ENCODE measurements at places on chromosomes 13 and 19. TPM values are rescaled to one million over a fixed set of nuclear protein-coding genes. Genes with fewer than 3 reads are reported as not detected.

The CFD gene
- total RNA-seq = 1,118 TPM

DNA sequence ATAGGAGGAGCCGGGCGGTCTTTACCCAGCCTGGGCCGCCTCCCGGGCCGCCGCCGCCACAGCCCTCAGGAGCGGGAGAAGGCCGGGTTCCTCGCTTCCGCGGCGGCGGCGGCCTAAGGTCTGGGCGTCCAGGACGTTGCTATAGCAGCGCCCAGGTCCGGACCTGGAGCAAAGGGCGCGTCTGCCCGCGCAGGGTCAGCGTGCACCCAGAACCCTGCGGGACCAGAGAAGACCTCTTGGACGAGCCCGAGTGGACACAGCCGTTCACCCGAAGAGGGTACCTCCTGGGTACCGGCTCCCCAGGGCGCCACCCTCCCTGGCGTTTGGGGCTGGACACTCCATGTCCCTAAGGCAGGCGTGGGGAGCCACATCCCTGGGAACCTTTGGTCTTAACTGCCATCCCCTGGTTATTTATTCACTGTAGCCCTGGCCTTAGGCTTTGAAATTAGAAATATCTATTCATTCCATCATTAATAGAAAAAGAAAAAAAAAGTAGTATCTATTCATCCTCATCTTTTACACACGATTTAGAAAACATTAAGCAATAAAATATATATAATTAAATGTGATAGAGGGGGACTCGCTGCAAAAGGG lies 2.4 kb downstream of the DZIP1 start:
- peak; percentile 61 for ATAC-seq

GRCh38 chr19:4393947-4394590 lies 6.3 kb downstream of the SH3GL1 start:
- peak; percentile 55 for ATAC-seq

- peak; percentile 92 for ATAC-seq
These were observed 9.7 kb upstream of the ILF3 start for GRCh38 chr19:10644260-10645007.

All from gastroesophageal sphincter (tissue), 4 donors.